ENCODE measurements at places on chromosomes 6 and 20.

GRCh38 chr20:35174458-35175216 is 2.8 kb downstream of the PROCR start:
- DNase-seq = no peak

DNA sequence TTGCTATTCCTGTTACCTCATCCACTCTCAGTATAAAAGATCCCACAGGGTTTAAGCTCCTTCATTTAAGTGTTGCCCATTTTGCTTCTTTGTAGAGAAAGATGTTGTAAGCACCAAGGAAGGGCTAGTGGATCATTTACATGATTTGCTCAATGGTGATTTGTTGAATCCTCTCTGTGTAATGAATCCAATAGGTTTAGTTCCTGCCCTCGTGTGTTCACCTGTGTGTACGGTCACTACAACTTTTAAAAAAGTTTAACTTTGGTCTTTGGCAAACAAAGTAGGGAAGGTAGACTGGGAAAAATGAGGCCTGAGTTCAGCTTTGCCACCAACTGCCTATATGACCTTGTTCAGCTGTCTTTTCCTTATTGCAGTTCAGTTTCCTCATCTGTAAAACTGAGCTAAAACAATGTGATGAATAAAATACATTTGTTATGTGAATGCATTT is 51.5 kb downstream of the DHX35 start:
- DNase-seq = no peak

- no peak for DNase-seq
These were observed 21.3 kb downstream of the BLTP3A start for GRCh38 chr6:34813028-34813713.

DNA sequence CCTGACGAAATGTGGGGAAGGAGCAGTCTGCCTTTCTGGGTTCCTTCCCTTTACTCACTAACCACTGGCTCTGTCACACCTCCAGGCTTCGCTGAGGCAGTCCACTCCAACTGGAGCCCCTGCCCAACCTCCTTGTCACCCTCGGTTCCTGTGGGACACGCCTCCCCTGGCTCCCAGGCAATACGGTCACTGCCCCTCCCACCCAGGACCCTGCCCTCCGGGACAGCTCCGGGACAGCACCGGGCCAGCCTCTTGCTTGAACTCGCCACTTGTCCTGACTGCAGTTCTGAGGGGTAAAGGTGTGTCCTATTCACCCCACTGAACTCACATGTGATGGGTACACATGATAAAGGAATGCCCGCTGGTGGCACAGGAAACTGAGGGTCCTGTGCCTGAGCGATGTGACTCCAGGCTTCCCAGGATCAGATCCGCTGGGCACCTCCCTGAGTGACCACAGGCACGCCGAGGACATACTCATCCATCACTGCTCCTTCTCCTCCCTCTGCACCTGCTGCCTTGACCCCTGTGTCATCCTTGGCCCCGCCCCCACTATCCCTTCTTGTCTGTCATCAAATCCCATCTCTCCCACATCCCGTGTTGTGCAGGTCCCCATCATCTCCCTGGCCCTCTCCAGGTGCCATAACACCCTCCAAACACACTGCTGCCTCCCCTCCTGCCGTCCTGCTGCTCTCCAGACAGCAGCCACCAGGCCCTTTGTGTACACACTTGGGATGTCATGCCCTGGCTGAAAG is 7.9 kb downstream of the SDCBP2 start:
- no peak for DNase-seq

- DNase-seq = no peak
These were observed 28.3 kb downstream of the MAS1 start for GRCh38 chr6:159919011-159919511.

GRCh38 chr6:36128793-36129192 is 1.5 kb upstream of the MAPK13 start:
- DNase-seq = no peak

DNA sequence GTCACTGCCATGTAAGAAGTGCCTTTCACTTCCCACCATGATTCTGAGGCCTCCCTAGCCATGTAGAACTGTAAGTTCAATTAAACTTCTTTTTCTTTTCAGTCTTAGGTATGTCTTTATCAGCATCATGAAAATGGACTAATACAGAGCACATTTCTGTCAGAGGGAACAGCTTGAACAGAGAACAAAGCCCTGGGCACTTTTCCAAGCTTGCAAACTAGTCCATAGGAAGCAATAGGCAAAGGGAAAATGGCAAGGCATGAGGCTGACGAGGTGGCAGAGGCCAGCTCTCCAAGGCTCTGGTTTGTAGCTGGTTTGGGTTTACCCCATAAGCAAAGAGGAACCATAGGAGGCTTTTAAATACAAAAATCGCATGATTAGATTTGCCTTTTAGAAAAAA is 185.1 kb upstream of the HDDC2 start:
- DNase-seq = no peak
